Glomerular endothelial cell (primary cell): ENCODE measurements at places on chromosomes 12 and 14. TPM values are rescaled to one million over a fixed set of nuclear protein-coding genes. Genes with fewer than 3 reads are reported as not detected.

DNA sequence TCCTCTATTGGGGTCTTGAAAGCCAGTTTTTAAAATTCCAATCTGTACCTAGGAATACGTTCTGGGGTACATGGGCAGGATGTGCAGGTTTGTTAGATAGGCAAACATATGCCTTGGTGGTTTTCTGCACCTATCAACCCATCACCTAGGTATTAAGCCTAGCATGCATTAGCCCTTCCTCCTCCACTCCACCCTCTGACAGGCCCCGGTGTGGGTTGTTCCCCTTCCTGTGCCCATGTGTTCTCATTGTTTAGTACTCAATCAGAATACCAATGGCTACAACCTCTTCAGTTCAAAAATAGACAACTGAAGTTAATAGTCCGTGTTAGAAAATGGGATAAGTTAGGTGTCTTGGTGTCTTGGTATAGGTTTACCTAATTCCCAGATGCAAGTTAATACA lies 3.4 kb downstream of the NTS start:
- DNase-seq: no peak

DNA sequence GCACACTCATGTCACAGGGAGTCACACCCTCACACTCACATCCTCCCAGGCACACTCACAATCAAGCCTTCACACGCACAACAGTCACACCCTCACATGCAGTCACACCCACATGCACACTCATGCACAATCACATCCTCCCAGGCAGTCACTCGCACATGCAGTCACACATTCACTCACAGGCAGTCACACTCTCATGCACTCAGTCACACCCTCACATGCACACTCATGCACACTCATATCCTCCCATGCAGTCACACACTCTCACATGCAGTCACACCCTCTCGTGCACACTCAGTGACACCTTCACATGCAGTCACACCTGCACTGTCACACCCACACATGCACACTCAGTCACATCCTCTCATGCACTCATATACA lies 12.3 kb downstream of the TMEM179 start:
- DNase-seq: no peak

GRCh38 chr12:45343269-45344051 lies 127.6 kb downstream of the ANO6 start:
- DNase-seq: no peak

GRCh38 chr14:95432144-95433093 lies 84.0 kb downstream of the SYNE3 start:
- DNase-seq: no peak

DNA sequence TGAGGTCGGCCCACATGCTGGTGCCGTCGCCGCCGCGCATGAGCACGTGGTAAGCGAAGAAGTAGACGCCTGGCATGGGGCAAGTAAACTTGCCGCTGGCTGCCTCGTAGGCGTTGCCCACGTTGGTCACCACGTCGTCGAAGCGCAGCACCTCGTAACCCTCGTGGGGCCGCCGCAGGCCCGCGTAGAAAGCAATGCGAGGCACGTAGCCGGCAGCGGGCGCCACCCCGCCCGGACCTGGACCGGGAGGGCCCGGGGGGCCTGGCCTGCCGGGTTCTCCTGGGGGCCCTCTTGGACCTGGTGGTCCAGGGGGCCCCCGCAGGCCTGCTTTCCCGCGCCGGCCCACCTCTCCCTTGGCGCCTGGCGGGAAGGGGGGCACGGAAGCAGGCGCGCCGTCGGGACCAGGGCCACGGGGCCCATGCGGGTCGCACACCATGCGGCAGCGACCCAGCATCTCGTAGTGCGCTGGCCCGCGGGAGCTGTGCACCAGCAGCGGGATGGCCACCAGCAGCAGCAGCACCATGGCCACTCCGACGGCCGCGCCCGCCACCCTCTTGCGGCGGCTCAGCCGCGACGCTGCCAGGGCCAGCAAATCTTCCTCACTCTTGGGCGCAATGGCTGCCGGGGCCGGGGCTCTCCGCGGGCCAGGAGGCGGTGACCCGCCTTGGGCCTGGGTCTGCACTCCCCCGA lies 888 bp downstream of the C1QL4 start:
- no peak for DNase-seq

Gene OAS2
- total RNA-seq: 35.9 and 80.4 TPM in 2 replicates

Gene RCOR1
- 13.0 and 18.4 TPM in 2 replicates for total RNA-seq
